ENCODE measurements at places on chromosomes 4 and X.
A peak's percentile ranks its signal among the peaks of the same experiment; 100 is the strongest.

DNA sequence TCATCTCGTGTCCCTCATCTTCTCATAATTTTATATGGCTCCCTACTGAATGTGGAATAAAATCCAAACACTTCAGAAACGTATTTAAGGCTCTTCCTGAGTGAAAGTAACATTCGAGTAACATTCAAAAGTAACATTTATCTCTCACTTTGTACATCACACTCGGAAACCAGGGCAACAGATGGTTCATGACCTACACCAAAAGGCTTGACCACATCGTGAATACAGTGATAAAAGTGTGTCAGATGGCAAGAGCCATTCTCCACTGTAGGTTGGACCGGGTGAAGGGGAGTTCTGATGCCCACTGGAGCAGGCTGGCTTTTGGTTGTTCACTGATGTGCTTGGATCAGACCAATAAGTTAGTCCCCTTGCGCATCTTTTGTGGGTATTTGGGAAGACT, 5.6 kb upstream of the LIMCH1 start:
- no peak for ATAC-seq

- no peak for ATAC-seq
Measured at GRCh38 chr4:81136161-81136905, 78.7 kb downstream of the PRKG2 start.

DNA sequence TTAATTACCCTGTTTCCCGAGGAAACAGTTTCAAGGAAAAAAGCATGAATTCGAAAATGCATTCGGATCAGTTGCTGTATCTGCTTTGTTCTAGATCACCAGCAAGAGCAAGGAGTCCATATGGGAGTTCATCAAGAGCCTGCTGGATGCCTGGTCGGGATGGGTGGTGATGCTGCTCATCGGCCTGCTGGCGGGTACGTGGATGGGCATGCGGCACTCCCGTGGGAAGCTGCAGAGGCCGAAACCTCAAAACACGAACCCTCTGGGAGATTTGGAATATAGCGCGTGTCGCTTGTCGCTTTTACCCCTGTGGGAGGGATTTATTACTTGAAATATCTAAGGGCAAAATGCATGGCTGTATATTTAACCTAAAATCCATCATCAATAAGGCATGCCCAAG, 30.6 kb downstream of the CLCN4 start:
- no peak for ATAC-seq

DNA sequence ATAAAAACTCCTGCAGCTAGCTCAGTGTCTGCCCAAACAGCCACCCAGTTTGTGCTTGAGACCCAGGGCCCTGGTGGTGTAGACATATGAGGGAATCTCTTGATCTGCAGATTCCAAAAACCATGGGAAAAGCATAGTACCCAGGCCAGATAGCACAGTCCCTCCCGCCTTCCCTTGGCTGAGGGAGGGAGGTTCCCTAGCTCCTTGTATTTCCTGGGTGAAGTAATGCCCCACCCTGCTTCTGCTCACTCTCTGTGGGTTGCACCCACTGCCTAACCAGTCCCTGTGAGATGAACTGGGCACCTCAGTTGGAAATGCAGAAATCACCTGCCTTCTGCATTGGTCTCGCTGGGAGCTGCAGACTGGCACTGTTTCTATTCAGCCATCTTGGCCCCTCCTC, 54.6 kb downstream of the USP26 start:
- ATAC-seq = no peak

DNA sequence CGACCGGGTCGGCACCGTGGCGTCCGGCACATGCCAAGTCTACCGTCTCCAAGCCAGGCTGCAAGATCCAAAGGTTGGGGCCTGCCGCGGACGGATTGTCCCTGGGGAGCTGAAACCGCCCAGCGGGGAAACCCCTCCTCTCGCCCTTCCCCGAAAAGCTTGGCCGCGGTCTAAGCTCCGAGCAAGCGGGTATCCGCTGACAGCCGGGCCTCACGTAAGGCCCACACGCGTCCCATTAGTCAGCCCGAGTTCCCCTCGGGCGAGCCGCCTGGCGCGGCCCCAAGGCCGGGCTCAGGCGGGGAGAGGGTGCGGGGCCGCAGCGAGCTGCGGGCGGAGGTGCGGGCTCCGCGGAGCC, 6.8 kb upstream of the BCOR start:
- ATAC-seq = no peak

DNA sequence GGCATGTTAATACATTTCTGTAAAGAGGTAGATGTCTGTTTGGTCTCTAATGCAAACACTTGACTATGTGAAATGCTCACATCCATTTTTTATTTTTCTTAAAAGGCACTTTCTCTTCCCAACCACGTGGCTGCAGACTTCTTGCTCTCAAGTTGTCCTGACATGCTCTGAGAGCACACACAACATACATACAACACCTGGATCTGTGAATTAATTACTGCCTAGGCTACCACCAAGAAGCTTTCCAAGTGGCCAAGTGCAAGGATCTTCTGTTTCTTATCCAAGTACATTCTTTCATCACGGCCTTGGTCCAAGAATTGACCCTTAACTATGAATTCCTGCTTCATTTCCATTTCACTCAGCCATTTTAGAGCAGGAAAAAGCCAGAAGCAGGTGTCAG, 110.8 kb downstream of the SPRY1 start:
- ATAC-seq = no peak

- no peak for ATAC-seq
Measured at GRCh38 chr4:163587867-163588266, 93.4 kb downstream of the TMA16 start.

- ATAC-seq = no peak
Measured at GRCh38 chrX:5086388-5086787, 1142.3 kb downstream of the NLGN4X start.

DNA sequence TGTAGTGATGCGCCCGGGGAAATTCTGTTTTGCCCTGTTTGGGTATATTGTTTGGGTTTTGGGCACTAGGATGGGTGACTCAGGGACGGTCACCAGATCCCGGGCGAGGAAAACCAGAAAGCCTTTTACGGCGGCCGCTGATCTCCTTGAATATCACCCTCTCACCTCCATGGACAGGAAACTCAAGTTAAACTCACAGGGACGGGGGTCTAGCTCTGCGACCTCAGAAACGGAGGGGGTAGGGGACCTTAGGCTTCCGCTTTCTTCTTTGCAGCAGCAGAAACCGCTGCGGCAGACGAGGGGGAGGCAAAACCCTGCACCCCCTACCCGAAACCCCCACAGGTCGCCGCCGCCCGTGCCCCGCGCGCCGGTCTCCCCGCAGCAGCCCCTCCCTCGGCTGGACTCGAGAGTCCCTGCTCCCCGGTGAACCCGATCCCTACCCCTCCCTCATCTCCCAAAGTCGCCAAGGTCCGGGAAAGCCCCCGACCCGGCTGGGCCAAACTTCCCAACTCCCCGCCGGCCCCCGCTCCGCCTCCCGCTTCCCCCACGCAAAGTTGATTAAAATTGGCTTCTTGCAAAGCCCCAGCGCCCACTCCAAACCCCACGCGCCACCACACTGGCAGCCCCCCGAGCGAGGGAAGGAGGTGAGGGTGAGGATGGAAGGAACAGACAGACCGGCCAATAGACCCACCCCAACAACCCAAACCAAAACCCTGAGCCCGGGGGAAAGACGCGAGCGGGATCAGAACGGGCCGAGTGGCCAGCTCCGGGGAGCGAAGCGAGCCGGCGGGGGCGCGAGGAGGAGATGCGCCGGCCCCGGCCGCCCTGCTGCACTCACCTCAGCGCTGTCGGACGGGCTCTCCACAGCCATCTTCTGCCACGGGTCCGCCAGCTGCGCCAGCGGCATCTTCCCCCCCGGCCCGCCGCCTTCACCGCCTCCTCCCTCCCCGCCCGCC, 705 bp downstream of the RPS6KA3 start:
- peak; percentile 51 for ATAC-seq

- no peak for ATAC-seq
Measured at GRCh38 chrX:7841084-7841805, 1.7 kb upstream of the VCX start.

DNA sequence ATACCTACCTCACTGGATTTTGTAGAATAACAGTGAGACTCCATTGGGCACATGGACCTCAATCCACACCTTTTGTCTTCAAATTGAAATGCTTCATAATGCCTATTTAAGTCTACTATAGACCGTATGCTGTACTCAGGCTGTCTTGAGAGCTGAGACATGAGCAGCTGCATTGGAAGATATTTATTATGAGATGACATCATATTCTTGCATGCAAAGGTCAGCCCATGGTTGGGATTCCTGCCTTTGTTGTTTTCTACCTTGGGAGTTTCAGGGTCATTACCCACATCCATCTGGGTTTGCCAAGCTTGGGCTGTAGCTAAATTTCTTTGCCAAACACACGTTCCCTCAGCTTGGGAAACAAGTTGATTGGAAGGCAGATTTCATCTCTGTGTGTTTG, 33.2 kb upstream of the MAMLD1 start:
- ATAC-seq = peak; percentile 61

DNA sequence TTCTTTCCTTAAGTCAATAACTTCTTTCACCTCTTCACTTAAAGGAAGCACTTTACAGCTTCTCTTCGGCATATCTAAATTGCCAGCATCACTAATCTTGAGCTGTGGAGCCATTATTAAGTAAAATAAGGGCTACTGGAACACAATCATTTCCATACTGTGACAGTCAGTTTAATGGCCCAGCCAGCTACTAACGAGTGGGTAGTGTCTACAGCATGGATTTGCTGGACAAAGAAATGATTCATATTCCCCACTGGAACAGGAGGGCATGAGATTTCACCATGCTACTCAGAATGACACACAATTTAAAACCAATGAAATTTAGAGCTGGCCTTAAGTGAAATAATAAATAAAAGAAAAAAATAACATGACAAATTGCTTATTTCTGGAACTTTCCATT, 72.1 kb downstream of the DDIT4L start:
- peak; percentile 94 for ATAC-seq

- no peak for ATAC-seq
Measured at GRCh38 chr4:123435246-123436113, 38.9 kb downstream of the SPRY1 start.

DNA sequence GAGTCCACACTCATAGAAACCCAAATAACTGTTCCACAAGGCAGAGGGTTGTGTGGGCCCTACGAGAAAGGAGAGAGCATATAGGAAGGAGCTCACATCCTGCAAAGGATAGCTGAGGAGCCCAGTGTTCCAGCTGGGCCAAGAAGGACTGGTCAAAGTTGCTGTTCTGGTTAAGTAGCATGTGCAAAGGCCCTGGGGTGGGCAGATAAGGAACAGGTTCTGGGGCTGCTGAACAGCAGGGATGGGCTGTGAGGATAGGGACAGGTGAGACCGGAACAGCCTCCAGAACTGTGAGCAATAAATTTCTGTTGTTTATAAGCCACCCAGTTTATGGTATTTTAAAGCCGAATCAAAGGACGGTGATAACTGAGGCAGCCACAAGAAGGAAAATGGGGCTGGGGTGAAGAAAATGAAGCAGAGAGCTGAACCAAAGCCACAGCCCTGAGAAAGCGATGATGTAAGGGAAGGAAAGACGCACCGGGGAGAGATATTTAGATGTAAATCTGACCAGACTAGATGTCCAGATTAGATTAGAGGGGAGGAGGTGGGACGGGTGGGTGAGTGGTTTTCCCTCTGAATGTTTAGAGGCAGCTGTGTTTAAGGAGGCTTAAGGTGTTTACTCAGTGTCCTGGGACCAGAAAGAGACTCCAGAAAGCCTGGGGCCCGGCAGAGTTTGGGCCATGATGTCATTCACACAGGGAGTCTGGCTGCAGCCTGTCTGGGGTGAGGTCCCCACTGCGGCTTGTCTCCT, 180.8 kb upstream of the BCOR start:
- ATAC-seq = peak; percentile 76

- no peak for ATAC-seq
Measured at GRCh38 chr4:74120086-74120485, 21.1 kb upstream of the CXCL2 start.

- ATAC-seq = peak; percentile 93
Measured at GRCh38 chr4:8688041-8688907, 95.7 kb downstream of the CPZ start.

GRCh38 chrX:118751950-118752783, 24.8 kb downstream of the IL13RA1 start:
- no peak for ATAC-seq

DNA sequence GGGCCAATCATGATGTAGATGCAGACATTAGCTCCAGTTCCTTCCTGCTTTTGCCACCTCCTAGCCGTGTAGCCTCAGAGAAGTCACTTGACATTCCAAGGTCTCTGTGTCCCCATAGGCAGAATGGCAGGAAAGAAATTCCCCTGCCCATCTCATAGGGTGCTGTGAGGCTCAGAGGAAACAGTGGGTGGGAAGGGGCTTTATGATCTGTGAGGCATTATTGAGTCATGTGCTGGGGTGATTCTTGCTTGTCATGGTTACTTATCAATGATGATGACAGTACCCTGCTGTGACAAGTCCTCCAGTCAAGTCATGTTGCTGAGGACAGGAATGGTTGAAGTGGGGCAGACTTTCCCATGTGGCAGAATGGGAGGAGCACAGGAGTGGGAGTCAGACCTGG, 63.7 kb downstream of the MSX1 start:
- no peak for ATAC-seq

DNA sequence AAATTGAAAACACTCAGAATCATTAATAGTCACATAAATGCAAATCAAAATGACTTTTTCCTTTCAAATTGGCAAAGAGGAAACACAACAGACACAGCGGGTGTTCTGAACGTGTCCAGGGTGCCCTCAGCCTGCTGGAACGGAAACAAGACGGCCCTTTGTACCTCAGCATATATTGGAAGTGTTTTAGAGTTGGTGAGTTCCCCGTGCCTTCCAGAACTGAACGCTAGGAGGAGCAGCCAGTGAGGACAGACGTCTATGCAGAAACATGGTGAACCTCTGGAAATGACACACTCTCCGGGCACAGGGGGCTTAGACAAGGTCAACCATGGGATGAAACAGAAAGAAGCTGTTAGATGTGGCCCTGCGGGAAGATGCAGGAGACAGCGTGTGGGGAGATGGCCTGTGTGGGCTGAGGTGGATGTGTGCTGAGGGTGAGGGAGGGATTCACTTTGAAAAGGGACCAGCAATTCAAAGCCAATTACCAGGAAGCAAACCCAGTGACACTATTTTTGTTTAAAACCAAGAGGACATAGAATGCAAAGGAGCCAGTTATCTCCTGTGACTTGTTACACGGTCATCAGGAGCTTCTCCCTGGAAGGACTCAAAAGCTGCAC, 40.4 kb downstream of the RNF212 start:
- peak; percentile 60 for ATAC-seq

DNA sequence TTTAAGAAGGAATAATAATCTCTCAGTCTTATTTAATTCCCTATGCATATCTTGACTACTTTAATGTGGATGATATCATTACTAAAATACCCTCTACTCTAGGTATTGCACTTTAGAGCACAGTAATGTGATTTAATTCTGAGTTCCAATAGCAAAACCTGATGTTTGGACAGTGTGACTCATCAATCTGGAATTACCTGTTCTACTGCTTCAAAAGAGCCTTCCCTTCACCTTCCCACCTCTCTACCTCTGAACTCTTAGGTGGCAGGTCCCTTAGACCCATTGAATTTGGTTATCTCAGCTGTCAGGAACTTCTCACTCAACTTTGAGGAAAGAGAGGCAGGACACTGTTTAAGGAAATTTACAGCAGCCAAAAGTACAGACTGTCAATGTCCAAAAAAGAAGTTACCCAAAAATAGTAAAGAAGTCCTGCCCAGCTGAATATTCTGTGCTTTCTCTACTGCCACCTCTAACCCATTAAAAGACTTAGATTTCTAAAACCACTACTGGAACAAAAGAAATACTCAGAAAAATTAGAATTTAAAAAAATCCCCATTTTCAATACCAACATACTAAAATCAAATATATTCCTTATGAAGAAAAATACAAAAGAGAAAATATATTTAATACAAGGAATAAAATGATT, 123.1 kb upstream of the GPM6A start:
- ATAC-seq = no peak

GRCh38 chrX:80576806-80577533, 156.7 kb downstream of the TENT5D start:
- peak; percentile 33 for ATAC-seq

GRCh38 chrX:24553011-24553410, 87.9 kb downstream of the PDK3 start:
- ATAC-seq = no peak

- no peak for ATAC-seq
Measured at GRCh38 chr4:158571736-158572135, 50.1 kb downstream of the RXFP1 start.

Data from motor neuron (in vitro differentiated cells).